Fibroblast of mammary gland (primary cell): ENCODE measurements at places on chromosomes 3 and 15.

GRCh38 chr3:170724599-170725280 lies 138.9 kb upstream of the SLC7A14 start:
- DNase-seq: peak; percentile 99

DNA sequence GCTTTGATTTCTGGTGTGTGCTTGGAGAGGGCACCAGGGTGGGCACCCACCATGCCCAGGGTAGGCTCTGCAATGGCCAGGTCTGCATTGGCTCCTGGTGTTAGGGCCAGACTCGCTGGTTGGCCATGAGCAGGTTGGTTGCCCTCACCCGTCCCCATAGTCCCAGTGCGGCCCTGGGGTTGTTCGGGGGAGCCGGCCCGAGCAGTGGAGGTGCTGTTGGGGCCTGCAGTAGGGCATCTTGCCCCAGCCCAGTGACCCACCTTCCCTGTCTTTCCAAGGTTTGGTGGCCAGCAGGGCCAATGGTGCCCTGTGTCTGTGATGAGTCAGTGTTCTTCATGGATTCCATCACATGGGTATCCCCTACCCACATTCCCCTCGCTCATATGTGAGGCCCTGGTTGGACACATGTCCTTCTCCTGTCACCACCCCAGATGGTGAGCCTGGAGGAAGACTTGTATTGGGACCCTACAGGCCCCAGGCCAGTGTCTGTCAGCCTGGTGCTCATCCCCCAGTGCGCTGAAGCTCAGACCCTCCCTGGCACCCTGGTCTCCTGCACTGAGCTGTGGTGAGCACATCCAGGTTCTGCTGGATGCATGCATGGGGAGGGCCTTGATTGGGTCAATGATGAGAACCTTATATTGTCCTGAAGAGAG lies 190.1 kb downstream of the UBE3A start:
- no peak for DNase-seq

DNA sequence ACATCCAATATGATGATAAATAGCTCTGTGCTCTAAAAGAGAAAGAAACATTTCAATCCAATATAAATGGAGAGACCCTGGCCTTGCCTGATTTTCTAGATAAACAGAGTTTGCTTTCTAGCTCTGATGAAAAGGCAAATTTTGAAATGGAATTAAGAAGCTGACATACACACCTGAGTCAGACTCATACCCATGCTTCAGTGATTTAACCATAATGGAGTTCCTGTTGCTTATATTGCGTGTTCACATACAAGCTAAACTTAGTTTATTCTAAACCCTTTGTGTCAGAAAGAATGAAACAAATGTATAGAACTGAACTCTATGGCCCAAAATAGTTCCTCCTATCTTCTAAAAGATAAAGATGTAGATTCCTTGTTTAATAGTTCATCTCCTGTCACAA lies 760.8 kb upstream of the ARPP21 start:
- DNase-seq: no peak

DNA sequence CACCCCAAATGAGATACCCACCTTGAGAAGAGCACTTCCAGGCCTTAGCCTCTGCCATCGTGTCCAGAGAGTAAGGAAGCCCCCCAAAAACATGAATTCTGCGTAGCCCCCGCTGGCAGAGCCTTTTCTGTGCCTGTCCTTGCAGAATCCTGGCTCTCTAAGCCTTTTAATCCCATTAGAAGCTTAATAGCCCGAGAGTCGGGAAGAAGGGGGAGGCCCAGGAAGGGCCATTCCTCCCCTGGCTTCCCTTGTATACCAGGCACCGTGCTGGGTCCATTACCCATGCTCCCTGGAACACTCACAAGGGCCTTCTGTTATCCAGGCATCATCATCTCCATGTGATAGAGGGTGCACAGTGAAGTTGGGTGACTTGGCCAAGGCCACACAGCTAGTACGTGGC lies 7.1 kb downstream of the SPTBN5 start:
- no peak for DNase-seq

DNA sequence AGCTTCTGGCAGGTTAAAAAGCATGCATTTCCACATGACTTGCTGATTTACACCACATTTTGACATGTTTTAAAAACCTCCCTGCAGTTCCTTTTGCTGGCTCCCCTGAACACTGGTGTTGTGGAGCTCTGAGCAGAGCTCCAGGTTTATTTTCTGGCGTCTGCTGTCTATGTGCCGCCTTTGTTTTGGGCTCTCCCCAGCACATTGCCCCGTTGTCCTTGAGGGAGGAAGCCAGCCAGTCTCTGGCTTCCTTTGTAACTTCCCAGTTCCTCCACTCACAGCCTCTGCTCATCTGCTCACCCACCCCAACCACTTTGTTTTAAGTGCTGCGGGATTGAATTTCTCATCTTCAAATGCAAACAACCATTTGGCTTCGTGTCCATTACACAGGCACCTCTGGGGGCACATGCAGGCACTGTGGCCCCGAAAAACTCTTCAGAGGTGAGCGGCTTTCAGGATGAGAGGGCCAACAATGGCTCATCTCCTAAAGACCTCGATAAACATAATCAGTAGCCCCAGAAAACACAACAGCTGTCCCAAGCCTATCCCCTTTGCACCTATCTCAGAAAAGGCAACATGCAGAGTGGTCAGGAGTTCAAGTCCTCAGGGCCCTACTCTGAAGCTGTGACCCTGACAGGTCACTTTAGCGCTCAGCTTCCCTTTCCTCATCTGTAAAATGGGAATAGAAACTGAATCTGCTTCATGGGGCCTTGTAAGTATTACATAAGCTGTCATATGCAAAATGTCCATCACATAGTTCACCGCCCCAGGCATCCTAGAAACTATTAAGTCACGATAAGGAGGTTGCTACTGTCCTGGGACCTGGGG lies 1.3 kb upstream of the MEF2A start:
- DNase-seq: no peak

DNA sequence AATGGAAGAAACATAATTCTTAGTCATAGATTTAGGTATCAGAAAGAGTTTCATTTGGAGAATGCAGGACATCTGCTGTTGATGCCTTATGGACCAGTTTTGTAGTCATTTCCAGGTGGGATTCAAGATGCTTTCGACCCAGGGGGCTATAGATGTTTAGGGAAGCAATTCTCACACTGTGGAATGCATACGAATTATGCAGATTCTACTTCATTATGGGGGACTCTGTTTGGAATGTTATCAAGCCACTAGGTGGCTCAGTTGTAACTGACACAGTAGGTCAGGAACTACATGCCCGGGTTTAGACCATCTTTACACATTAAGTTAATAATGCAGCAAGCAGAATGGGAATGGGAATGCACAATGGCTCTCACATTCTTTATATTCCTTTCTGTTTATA lies 1359.8 kb downstream of the ZPLD1 start:
- no peak for DNase-seq

DNA sequence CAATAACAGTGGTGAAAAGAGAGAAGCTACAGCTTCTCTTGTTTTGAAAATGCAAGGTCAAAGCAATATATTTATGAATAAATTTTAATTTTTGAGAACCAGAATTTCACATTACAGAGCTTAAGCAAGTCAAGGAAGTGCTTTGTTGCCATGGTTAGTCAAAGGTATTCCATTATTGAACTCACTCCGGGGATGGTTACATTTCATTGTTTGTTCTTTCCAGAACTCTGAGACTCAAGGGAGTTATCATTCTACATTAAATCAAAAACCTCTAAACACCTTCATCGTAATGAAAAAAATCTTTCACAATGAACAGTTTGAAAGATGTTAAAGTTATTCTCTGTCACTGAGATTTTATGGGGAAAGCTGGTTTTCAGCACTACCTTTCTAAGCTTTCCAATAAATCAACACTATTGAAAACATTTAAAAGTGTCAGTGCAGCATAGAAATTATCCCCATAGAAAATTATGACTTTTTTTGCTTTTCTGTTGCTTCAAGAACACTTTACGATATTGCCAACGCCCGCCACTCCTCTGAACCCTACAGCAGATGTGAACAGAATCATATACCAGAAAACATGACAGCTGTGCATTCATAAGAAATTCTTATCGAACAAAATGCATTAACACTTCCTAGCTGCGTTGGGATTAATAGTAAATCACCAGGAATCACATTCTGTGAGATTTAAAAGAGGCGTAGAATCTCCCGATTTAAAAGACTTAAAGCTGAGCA lies 83.0 kb downstream of the OTOL1 start:
- no peak for DNase-seq

DNA sequence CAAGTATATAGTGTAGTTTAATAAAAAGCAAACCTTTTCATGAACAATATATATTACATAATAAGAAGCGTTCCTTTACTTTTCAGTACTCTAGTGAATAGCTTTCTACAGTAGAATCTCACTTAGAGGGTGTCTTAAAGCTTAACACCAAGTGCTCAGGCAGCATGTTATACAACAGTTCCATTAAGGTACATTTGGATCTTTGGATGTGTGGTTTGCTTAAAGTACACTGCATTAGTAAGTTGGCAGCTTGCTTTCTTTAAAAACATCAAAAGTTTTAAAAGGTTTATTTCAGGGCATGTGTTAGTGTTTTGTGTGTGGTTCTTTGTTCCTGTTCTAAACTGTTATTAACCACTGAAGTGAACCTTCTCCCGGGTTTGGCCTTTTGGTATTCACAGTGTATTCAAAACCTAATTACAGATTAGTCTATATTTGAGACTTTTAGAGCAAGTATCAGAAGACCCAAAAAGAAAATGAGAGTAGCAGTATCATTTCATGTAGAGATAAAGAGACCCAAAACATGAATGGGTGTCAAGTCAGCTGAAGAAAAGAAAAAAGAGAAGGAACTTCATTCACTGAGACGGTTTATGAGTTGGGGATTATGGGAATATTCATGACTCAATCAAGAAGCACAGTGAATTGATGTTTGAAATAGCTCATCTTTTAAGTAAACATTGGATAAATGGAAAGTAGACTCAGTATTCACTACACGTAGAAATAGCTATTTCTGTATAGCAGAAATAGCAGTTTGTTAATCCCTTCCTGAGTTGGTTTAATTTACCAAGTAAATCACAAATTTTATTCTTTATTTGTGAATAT lies 93.9 kb downstream of the OPA1 start:
- no peak for DNase-seq

- no peak for DNase-seq
These were observed 229.9 kb downstream of the IL5RA start for GRCh38 chr3:2880218-2880756.

DNA sequence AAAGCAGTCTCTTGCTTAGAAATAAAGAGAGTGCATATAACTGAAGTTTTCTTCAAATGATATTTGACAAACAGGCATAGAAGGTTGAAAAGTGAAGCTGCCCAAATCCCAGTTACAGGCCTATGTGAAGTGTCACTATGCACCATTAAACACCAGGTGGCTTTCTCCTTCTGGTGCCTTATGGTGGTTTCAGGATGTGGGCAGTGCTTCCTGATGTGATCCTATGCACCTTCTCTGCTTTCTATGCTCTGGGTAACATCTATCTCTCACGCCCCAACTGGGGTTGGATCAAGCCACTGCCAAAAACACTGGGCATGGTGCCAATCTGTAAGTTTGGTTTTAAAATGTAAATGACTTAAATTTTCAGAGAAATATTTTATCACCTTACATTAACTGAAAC lies 744.7 kb downstream of the TUSC7 start:
- DNase-seq: no peak

DNA sequence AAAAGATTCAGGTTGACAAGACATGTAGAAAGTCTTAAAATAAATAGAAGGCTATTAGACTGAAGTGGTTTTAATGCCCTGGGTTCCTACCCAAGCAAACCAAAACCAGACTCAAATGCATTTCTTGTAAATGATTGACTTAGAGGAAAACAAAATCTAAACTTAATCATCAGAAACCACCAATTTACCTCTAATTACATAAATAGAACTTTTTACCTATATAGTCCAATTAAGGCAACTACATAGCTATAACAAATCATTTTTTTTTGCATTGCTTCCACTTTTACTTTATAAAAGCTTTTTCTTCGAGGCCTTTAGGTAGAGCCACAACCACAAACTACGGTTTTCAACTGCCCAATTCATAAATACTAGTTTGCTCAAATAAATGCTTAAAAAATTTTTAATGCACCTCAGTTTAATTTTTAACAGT lies 231.3 kb upstream of the ARHGEF26 start:
- DNase-seq: no peak

GRCh38 chr15:57406062-57406772 lies 29.9 kb downstream of the CGNL1 start:
- DNase-seq: peak; percentile 15

DNA sequence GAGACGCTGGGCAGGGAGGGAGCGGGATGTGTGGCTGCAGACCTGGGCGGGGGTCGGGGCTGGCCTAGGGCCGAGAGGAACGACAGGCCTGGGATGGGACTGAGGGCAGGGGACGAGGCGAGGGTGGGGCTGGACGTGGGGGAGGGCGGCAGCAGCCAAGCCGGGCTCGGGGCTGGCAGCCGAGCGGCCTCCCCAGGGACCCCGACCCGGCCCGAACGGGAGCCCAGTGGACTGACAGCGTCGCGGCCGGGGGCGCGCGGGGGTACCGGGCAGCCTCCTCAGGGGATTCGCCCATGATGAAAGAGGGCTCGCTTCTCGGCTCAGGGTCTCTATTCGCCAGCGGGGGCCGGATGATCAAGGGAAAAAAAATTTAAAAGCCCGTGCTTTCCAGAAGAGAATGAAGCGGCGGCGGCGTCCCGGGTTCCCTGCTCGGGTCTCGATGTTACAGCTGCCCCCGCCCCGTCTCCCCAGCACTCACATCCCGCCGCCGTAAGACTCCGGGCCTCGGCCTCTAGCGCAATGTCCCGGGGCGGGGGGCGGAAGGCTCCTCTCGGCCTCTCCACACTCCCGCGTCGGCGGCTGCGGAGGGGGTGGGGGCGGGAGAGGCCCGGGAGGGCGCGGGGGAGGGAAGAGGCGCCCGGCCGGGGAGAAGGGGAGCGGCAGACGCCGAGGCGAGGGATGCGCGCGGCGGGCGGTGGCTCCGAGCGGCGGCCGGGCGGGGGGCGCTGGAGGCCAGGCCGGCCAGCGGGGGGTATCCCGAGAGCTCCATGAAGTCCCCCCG lies 4.3 kb downstream of the PTH1R start:
- DNase-seq: no peak

- peak; percentile 65 for DNase-seq
These were observed 829 bp downstream of the RNF7 start for GRCh38 chr3:141738891-141739363.

DNA sequence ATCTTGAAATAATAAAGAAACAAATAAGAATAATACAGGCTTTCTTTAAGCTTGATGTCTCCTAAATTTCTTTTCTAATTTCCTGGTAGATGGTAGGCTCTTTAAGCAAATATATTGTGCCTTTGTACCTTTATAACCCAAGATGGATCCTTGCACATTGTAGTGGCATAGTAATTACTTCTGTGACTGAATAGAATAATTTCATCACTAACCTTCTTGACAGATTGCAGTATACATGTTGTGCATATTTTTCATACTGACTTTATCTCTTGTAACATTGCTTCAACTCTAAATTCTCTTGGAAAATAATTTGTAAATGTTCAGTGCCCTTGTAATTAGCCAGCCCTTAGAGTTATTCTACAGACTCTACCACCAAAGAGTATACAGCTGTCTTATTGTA lies 1433.8 kb upstream of the GBE1 start:
- no peak for DNase-seq

- DNase-seq: no peak
These were observed 24.8 kb upstream of the RBP1 start for GRCh38 chr3:139564294-139564861.
